Stimulated activated CD4-positive, alpha-beta T cell treated with anti-CD3 and anti-CD28 coated beads, Interleukin-1b, Interleukin-23, amount 100 ng/mL, for 1 hour (primary cell): ENCODE measurements at places on chromosomes 1 and 21.

DNA sequence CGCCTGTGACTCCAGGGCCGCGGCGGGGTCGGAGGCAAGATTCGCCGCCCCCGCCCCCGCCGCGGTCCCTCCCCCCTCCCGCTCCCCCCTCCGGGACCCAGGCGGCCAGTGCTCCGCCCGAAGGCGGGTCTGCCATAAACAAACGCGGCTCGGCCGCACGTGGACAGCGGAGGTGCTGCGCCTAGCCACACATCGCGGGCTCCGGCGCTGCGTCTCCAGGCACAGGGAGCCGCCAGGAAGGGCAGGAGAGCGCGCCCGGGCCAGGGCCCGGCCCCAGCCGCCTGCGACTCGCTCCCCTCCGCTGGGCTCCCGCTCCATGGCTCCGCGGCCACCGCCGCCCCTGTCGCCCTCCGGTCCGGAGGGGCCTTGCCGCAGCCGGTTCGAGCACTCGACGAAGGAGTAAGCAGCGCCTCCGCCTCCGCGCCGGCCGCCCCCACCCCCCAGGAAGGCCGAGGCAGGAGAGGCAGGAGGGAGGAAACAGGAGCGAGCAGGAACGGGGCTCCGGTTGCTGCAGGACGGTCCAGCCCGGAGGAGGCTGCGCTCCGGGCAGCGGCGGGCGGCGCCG lies at the start of gene SIM2:
TSS of gene SIM2 (plus strand) at position 135 of the 565 bp plus-strand sequence. CDS start 632 bp downstream, outside the sequence.
- DNase-seq = no peak

DNA sequence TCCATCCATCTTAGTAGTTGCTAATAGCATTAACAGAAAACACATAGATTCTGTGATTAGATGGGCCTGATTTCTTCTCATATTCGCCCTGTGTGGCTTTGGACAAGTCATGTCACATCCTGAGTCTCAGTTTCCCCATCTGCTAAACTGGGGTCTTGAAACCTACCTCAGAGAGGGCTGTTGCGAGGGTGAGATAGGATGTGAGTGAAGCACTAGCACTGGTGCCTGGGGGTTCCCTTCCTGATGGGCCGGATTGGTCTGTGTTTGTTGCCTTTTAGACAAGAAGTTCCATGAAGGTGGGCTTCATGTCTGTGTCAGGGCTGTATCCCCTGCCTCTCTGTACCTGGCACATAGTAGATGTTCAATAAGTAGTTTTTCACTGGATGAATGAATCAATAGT lies 3.5 kb upstream of the MAN1C1 start:
- DNase-seq = no peak

DNA sequence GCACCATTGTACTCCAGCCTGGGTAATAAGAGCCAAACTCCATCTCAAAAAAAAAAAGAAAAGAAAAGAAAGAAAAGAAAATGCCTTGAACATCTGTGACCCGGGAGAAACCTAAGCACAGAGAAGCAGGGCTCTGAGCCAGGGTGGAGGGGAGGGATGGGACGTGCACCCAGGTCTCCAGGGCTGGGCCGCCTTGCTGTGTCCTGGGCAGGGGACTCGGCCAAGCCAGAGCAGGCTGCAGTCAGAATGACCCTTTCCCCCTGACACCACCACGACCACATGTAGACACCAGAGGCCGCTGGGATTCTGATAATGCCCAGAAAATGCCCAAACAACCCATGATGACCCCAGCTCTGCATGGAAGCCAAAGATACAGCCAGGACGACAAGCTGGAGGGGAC lies 17.8 kb downstream of the CHD5 start:
- no peak for DNase-seq

DNA sequence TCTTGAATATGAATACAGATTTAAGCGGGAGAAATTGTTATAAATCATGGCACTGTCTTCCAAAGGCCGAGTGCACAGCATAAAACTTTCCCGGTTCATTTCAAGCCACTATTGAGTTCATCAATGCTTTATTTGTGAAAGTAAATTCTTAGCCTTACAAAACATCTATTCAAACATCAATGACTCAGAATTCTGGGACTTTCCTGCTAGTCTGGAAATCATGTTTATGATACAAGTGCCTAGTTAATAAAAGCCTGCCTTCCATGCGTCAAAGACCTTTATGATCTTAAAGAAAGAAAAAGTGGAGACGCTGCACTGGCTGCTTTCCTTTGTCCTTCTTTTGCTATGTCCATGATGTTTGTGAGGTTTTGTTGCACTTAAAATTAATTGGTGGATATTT lies 137.7 kb downstream of the SETD4 start:
- DNase-seq = no peak

DNA sequence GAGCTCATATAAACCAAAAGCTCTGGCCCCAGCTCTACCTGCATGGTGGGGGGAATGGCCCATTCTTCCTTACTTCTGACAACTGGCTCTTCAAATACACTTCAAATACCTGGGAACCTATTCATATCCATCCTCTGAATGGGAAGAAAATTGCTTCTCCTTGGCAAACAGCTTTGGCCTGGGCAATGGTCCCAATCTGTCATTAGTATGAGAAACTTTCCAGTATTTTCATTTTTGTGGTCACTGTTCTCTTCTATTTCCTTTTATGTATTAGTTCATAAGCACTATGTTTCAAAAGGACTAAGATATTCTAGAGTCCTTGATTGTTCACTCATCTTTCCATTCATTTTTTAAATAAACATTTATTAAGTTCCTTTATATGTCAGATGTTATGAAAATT lies 5.2 kb upstream of the HSD3B2 start:
- no peak for DNase-seq

- no peak for DNase-seq
These were observed 39.0 kb upstream of the TADA1 start for GRCh38 chr1:166915042-166915441.

GRCh38 chr21:34553151-34553952 lies 41.3 kb upstream of the KCNE1 start:
- no peak for DNase-seq

- DNase-seq = no peak
These were observed 26.4 kb downstream of the CD48 start for GRCh38 chr1:160685266-160685665.
